CD4-positive, alpha-beta T cell treated with Interleukin-12 subunit alpha and Interleukin-12 subunit beta, for 1 hour (primary cell): ENCODE measurements at places on chromosomes 13 and 19.

- DNase-seq = no peak
Measured at GRCh38 chr13:101673360-101674105, 221.1 kb downstream of the ITGBL1 start.

DNA sequence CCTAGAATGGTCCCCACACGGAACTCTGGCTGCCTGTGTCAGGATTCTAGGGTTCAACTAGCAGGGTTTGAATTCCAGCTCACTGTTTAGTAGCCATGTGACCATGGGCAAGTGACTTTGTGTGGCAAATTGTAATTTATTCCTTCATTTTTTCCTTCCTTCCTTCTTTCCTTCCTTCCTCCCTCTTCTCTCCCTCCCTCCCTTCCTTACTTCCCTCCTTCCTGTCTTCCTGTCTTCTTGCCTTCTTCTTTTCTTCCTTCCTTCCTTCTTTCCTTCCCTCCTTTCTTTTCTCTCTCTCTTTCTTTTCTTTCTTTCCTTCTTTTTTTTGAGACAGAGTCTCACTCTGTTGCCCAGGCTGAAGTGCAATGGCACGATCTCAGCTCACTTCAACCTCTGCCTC lies 8.5 kb upstream of the DENND1C start:
- DNase-seq = no peak

DNA sequence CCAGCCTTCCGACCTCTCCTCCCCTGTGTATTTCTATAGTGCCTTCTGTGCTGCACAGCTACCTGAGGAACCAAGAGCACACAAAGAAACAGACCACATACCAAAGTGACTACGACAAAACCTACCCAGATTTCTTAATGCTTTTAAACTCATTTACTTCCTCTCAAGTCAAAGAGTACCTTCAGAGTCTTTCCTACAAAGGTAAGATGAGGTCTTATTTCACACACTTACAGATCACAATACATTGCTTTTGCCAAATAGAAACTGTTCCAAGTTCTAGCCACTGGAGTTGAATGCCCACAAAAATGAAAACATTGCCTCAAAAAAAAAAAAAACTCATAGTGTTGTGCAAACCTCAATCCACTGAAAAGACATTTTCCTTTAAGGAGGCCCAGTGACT lies 36.4 kb downstream of the TEX26 start:
- no peak for DNase-seq

DNA sequence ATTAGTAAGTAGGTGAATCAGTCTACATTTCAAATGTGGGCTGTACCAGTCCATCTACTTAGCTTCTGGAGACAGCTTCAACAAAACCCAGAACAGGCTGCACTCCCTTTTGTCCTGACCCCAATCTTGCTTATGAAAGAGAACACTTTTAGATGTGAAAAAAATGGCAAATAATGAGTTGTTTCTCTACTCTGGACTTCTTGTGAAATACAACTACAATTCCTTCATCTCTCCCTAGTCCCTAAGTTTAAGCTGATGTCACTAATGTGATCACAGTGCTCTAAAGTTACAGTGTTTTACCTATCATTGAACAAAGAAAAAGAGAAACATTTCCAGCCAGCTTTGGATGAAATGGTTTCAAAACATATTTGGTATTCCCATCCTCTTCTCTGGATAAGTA lies 183.9 kb downstream of the LHFPL6 start:
- DNase-seq = no peak

- DNase-seq = no peak
Measured at GRCh38 chr13:44236370-44236769, 137.3 kb upstream of the SERP2 start.

DNA sequence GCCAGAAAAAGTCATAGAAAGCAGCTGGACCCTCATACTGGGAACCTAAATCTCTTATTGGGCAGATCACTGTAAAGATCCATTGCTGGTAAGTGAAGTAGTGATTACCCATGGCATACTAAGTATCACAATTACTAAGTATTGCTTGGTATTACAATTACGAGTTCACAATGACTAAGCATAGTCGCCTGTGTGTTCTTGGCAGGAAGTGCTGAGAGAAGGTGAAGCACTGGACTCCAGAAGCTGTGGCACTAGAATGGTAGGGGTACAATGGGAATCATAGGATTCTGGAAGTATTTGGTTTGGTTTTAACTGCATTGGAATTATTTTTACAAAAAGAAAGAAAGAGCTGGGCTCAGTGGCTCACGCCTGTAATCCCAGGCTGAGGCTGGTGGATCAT lies 20.3 kb downstream of the LGALS16 start:
- DNase-seq = no peak

DNA sequence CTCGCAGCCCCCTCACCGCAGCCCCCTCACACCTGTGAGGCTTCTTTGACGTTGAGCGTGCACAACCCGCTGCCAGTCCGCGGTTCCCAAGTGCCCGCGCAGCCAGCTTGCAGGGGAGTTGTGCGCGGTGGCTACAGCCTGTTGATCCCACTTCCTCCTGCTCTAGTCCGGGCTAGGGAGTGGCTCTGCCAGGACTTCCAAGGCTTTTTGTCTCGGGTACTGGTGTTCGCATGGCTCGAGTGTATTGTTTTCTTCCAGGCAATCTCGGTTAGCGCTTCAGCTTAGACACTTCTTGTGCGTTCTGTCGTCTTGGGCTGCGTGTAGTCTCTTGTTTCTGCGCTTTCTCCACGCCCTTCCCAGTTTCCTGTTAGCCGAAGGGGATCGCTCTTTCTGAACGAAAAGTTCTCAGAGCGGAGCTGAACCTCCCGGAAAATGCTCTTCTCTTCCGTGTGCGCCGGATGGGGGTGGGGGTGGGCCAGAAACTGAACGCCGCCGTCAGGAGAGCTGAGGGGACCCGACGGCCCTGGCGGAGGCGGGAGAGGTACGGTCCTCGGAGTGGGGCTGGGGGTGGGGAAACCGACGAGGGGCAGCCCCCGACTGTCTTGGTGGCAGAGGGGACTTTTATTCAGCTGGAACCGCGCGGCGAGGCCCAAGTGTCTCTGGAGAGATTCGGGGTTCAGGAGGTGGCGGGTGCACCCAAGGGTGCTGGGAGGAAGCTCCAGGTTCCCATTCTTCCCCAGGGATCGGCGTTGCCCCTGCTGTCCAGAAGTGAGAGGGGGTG lies 697 bp upstream of the DGKH start:
- DNase-seq = peak; percentile 23

DNA sequence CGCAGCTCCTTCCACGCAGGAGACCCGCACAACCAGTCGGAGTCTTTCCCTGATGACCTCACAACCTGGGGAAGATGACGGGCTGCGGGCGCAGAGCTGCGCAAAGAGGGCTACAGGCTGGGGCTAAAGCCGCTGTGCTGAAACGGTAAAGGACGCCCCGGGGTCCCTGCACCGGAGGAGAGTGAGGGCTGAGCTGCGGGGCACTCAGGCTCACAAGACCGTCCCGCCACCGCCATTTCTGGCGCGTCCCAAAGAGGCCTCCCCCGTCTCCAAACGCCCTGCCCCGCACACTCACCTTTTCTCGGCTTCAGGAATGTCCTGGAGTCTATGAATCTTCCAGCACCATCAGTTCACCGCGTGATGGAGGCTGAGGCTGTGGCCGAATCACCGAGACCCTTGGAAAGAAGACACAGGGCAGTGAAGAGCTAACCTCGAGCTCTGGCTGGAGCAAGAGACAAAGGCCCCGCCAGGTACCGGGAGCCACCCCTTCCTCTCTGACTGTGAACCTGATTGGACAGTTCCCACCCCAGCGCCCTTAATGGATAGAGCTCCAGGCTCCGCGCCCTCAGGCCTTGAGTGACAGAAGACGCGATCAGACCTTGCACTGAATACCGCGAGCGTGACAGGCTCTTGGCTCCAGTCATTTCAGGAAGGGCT lies 41.8 kb upstream of the ZNF429 start:
- peak; percentile 39 for DNase-seq

DNA sequence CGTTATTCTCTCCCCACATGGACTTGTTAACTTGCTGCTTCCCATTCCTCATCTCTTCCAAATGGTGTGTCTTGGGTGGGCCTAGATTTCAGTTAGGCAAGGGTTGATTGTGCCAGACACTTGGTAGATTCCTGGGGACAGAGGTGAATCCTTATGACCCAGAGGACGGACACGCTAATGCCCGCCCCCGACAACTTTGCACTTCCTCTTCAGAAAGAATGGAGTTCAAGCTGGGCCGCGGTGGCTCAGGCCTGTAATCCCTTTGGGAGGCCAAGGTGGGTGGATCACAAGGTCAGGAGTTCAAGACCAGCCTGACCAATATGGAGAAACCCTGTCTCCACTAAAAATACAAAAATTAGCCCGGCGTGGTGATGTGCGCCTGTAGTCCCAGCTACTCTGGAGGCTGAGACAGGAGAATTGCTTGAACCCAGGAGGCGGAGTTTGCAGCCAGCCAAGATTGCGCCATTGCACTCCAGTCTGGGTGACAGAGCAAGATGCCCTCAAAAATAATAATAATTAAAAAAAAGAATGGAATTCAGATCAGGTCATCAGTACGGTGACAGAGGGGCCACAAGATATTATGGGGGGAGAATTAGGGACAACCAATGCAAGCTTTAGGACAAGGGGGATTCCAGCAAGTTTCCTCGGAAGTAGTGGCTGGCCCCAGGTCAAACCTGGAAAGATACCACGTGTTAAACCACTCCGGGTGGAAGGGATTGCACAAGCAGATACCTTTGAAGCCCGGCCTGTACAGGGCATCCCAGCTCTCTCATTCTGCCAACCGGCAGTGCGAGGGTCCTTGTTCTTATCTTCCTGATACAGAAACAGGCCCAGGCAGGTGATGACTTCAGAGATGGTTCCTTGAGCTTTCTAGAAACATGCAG lies 2.7 kb downstream of the MYO9B start:
- no peak for DNase-seq

- DNase-seq = no peak
Measured at GRCh38 chr13:41751277-41751676, 209.6 kb downstream of the VWA8 start.

GRCh38 chr13:39144941-39145533 lies 106.8 kb downstream of the NHLRC3 start:
- peak; percentile 8 for DNase-seq

DNA sequence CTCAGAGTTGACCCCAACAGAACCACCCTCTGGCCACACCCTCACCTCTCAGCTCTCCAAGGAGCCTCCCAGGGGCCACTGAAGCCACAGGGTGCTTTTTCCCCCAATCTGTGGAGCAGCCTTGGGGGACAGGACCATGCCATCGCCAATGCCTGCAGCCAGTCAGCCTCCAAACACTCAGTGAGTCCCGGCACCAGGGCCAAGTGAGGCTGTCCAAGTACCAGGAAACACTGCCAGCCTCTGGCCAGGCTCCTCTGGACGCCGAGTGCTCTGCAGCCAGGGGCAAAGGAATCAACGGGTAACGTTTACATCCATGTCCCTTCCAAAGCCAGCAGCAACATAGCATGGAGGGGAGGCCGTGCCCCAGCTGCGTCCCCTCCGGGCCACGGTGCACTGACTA lies 9.5 kb upstream of the COMP start:
- no peak for DNase-seq

DNA sequence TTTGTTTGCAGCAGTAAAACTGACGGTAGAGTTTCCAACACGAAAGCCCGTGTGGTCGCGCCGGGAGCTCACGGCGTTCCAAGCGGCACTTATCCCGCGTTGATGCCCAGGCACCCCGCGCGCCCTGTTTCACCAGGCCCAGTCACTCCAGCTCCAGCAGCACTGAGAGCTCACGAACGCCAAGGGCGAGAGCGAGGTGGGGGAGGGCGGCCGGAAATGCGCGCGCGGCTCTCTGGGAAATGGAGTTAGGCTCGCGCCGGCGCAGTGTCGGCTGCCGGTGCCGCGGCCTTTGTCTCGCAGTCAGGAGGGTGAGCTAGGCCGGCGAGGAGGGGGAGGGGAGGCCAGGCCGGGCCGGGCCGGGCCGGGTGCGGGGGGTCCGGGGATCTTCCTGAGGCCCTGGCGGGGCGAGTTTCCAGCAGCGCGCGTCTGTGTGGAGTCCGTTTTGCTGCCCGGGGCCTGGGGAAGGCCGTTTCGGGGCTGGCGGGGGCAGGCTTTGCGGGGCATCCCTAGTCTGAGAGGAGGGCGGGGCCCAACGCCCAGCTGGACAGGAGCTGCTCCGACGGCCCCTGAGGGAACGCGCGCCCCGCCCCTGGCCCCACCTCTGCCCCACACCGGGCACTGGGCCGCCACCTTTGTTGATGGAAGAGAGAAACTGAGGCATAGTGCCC lies at the start of gene ZNF135:
Gene ZNF135, plus strand, starts transcription at position 280 of the 668 bp plus-strand sequence. CDS start 721 bp downstream, outside the sequence.
- peak; percentile 43 for DNase-seq

GRCh38 chr19:58284199-58284598 lies 5.4 kb downstream of the ZNF8 start:
- no peak for DNase-seq

- DNase-seq = peak; percentile 20
Measured at GRCh38 chr13:40096357-40096901, 441.0 kb downstream of the COG6 start.

DNA sequence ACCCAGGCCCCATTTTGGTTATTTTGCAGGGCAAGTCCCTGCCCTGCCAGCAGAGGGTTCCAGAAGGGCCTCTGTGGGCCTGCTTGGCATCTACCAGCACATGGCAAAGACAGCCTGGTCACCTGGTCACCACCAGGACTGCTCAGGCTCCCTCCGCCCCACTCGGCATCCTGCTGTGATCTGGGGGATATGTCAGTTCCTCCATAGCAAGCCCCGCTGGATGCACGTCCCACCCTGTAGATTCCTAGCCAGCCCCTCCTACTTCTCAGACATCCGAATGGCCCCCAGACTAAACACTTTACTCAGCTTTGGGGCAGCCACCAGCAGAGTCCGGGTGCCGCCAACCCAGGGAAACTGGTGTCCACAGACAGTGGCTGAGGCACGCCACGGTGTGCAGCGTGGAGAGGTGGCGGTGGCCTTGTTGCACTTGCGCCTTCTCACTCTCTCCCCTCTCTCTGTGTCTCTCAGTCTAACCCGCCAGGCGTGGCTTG lies 31.8 kb upstream of the USE1 start:
- DNase-seq = peak; percentile 34

- no peak for DNase-seq
Measured at GRCh38 chr13:73955977-73956500, 178.2 kb downstream of the KLF12 start.

GRCh38 chr19:498977-499623 lies 2.8 kb downstream of the MADCAM1 start:
- DNase-seq = no peak

DNA sequence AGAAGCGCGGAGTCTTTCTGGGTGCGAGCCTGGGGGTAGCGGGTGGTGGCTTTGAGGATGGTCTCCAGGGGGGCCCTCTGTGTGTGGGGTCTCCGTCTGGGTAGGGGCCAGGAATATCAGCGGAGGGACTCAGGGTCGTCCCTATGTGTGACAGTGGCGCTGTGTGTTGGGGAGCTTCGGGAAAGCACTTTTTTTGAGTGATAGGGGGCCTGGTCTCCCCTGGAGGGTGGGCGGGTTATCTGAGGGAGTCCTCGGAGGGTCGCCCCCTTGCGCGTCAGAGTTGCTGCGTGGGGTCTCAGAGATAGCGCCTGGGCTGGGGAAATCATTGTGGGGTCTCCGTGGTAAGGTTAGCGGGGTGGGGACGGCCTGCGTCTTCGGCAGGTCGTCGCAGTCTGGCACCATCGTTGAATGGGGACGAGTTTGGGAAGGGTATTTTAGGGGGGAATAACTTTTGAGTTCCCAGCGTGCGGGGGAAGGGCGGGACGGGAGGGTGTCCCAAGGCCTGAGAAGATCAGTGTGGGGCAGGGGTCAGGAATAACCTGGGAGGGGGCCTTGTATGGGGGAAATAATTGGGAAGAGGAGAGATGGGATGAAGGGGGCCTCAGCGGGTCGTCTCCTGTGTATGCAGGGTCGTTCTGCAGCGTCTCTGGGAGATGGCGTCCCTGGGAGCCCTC lies 857 bp downstream of the IER2 start:
- DNase-seq = peak; percentile 38
